ENCODE measurements at places on chromosomes 3 and 15. TPM values are rescaled to one million over a fixed set of nuclear protein-coding genes. Genes with fewer than 3 reads are reported as not detected.

DNA sequence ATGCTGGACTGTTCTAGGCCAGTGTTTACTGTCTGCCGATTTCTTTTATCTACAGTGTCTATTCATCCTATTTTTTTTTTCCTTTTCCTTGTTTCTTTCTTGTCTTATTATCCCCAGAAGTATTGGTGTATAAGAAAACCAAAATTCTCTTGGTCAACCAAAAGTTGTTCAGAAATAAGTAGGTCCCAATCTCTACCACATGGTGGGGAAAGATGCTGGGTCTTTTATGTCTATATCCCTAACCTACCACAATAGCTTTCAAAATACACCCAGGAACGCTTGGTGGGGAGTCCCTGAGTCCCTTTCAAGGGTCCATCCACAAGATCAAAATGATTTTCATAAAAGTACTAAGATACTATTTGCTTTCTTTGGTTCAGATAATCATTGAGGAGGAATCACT lies 225.6 kb downstream of the CLSTN2 start:
- DNase-seq: no peak
- no peaks in the 10 kb centered on the region for H3K4me1 ChIP-seq
- H3K4me3 ChIP-seq: no peak overlapping the region

DNA sequence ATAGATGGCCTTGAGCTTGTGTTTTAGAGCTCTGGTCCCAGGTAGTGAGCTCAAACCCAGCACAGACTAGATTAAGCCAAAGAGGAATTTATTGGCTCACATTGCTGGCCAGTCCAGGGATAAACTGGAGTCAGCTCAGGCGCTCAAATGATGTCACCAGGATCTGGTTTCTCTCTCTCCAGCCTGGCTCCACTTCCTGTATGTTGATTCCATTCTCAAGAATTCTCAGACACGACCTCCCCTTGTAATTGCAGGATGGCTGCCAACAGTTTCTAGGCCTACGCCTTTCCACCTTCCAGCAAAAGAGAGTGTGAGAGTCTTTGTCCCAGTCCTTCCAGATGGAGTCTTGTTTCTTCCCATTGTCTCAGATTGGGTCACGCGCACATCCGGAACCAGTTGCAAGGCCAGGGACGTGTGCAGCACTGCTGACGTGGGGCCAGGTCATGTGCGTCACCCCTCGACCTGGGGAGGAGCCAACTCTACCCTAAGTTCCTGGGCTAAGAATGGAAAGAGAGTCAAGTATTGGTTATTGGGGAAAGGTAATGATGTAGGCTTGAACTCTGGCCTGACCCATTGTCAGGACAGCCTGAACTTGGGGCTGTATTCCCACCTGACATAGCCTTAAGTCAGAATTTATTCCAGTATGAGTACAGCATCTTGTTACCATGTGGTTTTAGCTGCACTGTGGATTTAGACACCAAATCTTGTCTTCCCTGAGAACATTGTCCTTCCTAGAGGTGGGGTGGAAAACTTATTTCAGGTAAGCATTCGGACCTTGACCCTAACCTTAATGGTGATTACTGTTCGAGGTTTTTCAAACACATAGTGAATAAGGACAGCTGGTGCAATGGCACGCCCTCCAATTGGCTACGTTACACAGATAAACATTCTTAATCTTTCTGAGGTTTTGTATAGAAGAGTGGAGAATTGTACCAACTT lies 31.6 kb downstream of the CACNA1D start:
- no peaks in the 10 kb centered on the region for H3K36me3 ChIP-seq
- no peak overlapping the region for H3K27ac ChIP-seq

- H3K4me3 ChIP-seq: no peak overlapping the region
- peak; percentile 28 for DNase-seq
- H3K27ac ChIP-seq: no peak overlapping the region
- H3K36me3 ChIP-seq: no peaks in the 10 kb centered on the region
- H3K4me1 ChIP-seq: no peaks in the 10 kb centered on the region
These were observed 133.7 kb downstream of the CHCHD6 start for GRCh38 chr3:126837773-126838172.

SAMMSON gene
- total RNA-seq: not detected

SLITRK3 gene
- not detected for total RNA-seq

DNA sequence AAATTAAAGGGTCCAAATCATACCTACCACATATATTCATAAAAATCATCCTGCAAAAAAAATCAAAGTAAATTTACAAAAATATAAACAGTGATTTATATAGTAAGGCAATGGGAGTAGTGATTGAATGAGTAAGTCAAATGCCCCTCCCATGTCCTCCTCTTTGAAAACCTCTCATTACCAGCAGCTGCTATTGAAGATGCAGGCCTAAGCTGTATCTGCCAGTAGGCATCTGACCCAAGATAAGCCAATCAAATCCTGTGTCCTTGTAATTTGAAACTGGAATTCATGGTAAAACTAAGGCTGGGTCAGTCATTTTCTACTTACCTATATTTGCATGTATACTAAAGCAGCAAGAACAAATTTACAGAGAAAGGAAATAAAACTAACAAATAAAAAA lies 60.4 kb upstream of the POU1F1 start:
- DNase-seq: no peak
- H3K4me1 ChIP-seq: peaks cover 19% of the 10 kb centered on the region
- H3K4me3 ChIP-seq: no peak overlapping the region

DNA sequence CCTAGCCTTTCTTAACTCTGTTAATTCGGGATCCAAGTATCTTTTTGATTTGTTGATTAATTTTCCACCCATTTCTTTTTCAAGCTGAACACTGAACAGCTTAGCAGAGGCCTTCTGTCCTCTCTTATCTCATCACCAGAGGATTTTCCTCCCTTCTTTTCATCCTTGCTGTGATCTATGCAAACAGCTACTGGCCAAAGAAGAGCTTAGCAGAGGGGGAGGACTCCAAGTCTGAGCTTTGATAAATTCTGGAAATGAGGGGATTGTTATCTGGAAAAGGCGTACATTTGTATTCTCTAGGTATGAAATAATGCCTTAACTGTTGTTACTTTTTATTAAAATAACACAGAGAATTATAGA lies 13.4 kb downstream of the DZIP3 start:
- peak overlapping the region; percentile 68 for H3K4me3 ChIP-seq
- H3K27ac ChIP-seq: peak overlapping the region; percentile 88
- DNase-seq: no peak
- H3K27me3 ChIP-seq: no peaks in the 10 kb centered on the region
- H3K36me3 ChIP-seq: peaks cover 33% of the 10 kb centered on the region
- H3K4me1 ChIP-seq: peaks cover 66% of the 10 kb centered on the region

TMEM207 gene
- total RNA-seq: not detected

DNA sequence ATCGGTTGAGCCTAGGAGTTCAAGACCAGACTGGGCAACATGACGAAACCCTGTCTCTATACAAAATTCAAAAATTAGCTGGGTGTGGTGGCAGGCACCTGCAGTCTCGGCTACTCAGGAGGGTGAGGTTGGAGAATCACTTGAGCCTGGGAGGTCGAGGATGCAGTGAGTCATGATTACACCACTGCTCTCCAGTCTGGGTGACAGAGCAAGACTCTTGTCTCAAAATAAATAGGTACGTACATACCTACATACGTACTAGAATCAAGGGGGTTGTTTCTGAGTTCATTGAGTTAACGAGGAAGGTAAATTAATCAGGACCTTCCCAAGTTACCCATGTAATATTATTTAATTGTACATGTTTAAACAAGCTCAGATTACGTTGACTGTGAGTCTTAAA lies 97.5 kb downstream of the CHL1 start:
- H3K27me3 ChIP-seq: no peaks in the 10 kb centered on the region
- no peak for DNase-seq
- no peak overlapping the region for H3K27ac ChIP-seq
- no peak overlapping the region for H3K4me3 ChIP-seq
- no peaks in the 10 kb centered on the region for H3K4me1 ChIP-seq

- peaks cover 2% of the 10 kb centered on the region for H3K27me3 ChIP-seq
- H3K4me1 ChIP-seq: no peaks in the 10 kb centered on the region
- H3K27ac ChIP-seq: no peak overlapping the region
- H3K36me3 ChIP-seq: no peaks in the 10 kb centered on the region
- no peak overlapping the region for H3K4me3 ChIP-seq
These were observed 104.5 kb downstream of the RARB start for GRCh38 chr3:25532431-25533162.

DNA sequence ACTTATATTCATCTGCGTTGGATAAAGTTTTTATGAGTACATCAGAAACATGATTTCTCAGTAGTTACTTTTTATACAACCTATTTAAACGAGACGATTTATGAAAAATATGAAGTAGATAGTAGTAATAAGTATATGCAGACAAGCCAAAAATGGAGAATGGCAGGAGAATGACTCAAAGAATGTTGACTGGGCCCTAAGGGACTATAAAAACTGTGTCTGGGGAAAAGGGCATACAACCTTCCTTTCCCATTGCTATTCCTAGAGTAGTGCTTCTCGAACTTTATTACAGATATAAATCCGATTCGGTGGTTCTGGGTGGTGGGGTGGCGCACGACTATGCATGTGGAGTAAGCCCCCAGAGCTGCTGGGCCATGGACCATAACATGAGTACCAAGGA lies 558.5 kb downstream of the FOXP1 start:
- H3K36me3 ChIP-seq: peaks cover 30% of the 10 kb centered on the region
- no peaks in the 10 kb centered on the region for H3K27me3 ChIP-seq
- H3K27ac ChIP-seq: peak overlapping the region; percentile 19
- no peak for DNase-seq

SLC2A2 gene
- total RNA-seq: not detected

GRCh38 chr3:66115858-66116654 lies 77.3 kb upstream of the MAGI1 start:
- no peaks in the 10 kb centered on the region for H3K27me3 ChIP-seq
- H3K4me3 ChIP-seq: no peak overlapping the region
- H3K4me1 ChIP-seq: no peaks in the 10 kb centered on the region
- DNase-seq: no peak

DNA sequence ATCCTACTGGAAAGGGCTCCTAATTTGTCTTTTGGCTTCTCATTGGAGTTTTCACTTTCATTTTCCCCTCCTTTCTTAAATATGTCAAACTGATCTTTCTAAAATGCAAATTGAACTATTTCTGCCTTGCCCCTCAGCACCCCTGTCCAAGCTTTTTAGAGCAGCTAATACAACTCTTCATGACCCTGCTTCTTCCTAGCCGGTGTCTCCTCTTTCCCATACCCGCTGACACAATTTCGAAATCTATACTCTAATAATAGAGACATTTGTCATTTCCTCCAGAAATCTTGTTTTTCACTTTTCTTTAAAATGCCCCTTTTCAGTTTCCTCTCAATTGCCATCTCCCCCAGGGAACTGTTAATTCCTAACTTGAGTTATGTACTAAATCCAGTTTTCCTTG lies 2.9 kb upstream of the EPHA3 start:
- peaks cover 9% of the 10 kb centered on the region for H3K4me1 ChIP-seq
- no peak overlapping the region for H3K4me3 ChIP-seq
- no peaks in the 10 kb centered on the region for H3K36me3 ChIP-seq
- no peak for DNase-seq
- H3K27me3 ChIP-seq: peaks cover 19% of the 10 kb centered on the region

ITGA11 gene
- total RNA-seq: not detected

DNA sequence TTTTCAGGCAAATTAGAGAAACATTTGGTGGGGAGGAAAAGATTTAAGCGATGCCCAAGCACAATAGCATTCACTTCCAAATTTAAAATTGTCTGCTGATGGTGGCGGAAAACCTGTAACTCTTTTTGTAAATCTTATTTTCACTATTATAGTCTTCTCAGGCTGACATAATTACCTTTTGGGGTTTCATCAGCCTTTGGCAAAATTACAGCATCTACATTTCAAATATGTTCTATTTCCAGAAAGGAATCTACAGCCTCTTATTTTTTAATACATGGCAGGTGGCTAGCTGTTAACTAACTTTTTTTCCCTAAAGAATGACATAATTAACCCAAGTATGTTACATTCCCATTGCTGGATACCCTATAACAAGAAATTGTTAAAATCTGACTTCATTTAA lies 391.5 kb upstream of the CCDC54 start:
- H3K4me3 ChIP-seq: no peak overlapping the region
- H3K36me3 ChIP-seq: no peaks in the 10 kb centered on the region
- no peaks in the 10 kb centered on the region for H3K4me1 ChIP-seq

DNA sequence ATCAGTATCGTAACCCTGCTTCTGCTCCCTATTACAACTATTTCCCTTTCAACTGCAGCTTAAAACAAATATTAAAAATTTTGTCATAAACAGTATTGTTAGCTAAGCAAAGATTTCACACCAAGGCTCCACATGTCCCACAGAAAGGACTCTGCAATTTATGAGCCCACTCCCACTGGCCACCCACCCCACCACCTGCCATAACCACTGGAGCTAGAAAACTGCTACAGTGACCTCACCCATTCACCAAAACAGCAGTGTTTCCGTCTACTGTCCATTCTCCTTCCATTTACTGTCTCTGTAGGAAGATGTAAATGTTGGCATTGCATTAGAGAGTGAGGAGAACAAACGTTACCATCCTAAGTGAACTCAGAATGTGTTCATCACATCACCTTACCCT lies 150.9 kb downstream of the IMPG2 start:
- peaks cover 5% of the 10 kb centered on the region for H3K4me1 ChIP-seq
- peaks cover 1% of the 10 kb centered on the region for H3K36me3 ChIP-seq
- peaks cover 9% of the 10 kb centered on the region for H3K27me3 ChIP-seq

NR2F2 gene
- total RNA-seq: not detected

DNA sequence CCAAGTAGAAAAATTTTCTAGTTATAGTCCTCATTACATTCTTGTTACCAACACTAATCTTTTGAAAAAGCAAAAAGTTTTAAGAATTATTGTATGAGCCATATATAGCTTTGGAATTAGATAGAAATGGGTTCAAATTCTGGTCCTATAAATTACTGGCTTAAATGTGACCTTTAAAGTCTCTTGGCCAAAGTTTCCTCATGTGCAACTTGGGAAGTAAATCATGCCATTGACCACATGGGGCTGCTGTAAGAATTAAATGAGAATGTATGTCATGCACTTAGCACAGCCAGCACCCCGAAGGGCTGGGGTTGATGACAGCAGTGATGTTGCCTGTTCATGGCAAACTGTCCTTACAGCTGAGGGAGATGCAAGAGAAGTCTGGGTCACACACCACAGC lies 108.3 kb downstream of the TOP2B start:
- H3K4me3 ChIP-seq: no peak overlapping the region
- no peaks in the 10 kb centered on the region for H3K4me1 ChIP-seq
- no peak for DNase-seq
- H3K27me3 ChIP-seq: peaks cover 3% of the 10 kb centered on the region
- no peak overlapping the region for H3K27ac ChIP-seq

B2M gene
- 6,920 TPM for total RNA-seq

- H3K36me3 ChIP-seq: peaks cover 40% of the 10 kb centered on the region
- H3K27ac ChIP-seq: no peak overlapping the region
- no peak for DNase-seq
- no peaks in the 10 kb centered on the region for H3K27me3 ChIP-seq
- H3K4me3 ChIP-seq: no peak overlapping the region
These were observed 87.9 kb downstream of the STT3B start for GRCh38 chr3:31620656-31621055.

All from activated CD8-positive, alpha-beta memory T cell treated with anti-CD3 and anti-CD28 coated beads, Interleukin-2, amount 10 ng/mL, durations not matched to agents 7 days and 5 days (primary cell).